ENCODE measurements at places on chromosomes 12 and 14. TPM values are rescaled to one million over a fixed set of nuclear protein-coding genes. Genes with fewer than 3 reads are reported as not detected.

Gene CD163
- total RNA-seq: 2.5 TPM

Gene CEBPE
- not detected for total RNA-seq

Gene TMED8
- total RNA-seq: 30.0 TPM

Gene CLEC2D
- 10.1 TPM for total RNA-seq

Gene TRPV4
- 0.92 TPM for total RNA-seq

Gene SLC5A8
- 0.46 TPM for total RNA-seq

Gene CD163L1
- total RNA-seq: 4.4 TPM

Gene DCAF11
- total RNA-seq: 67.6 TPM

Gene RILPL2
- total RNA-seq: 1.8 TPM

Gene PEBP1
- total RNA-seq: 324 TPM

Gene TSPAN19
- 0.92 TPM for total RNA-seq

Gene LUM
- 11.8 TPM for total RNA-seq

Gene CLEC1A
- 0.69 TPM for total RNA-seq

Gene DAO
- total RNA-seq: not detected

Gene TMEM121
- total RNA-seq: 25.4 TPM

Gene CLEC6A
- not detected for total RNA-seq

Gene MYG1
- total RNA-seq: 41.5 TPM

Gene LTBP2
- 1.2 TPM for total RNA-seq

Gene SERPINA9
- total RNA-seq: not detected

All from diencephalon (tissue), 1 donor.